ENCODE measurements at places on chromosomes 1 and 21.

DNA sequence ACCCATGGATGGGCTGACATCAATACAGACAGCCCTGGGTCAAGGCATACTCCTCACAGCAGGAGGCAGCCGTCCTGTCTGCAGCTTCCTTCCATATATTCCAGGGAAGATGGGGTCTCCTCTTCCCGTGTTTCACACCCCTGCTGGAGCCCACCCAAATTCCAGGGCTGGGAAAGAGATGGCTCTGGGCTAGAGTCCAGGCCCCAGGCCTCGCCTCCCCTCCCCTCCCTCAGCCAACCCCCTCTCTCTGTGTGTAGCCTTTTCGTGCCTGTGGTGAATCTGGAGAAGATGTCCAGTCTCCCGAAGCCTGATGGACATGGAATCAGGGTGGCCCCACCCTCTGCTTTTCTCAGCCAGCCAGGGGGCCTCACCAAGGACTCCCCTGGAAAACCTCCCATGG, 3.6 kb downstream of the ATXN7L2 start:
- DNase-seq: no peak

DNA sequence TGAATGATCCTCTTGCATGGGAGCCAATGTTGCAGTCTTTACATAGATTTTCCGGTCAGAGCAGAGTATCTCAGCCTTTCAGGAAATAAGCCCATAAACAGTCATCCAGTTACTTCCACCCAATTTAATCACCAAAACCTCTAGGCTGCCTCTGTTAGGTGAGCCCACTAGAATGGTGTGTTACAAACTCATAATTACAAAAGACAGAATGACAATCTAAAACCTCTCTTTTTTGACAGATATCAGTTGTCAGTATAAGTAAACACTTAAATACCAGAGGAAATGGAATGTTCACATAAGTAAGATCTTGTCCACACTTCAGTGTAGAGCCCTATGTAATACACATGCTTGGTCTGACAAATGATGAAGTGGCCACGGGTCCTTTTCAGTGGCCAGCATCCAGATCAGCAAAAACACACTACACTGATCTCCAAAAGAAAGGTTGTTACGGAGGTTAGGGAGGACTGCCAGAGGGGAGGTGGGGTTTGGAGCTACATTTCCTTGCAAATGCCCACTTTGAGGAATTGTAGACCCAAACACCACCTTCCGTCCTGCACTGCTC, 71.3 kb upstream of the FBXO28 start:
- peak; percentile 42 for DNase-seq

DNA sequence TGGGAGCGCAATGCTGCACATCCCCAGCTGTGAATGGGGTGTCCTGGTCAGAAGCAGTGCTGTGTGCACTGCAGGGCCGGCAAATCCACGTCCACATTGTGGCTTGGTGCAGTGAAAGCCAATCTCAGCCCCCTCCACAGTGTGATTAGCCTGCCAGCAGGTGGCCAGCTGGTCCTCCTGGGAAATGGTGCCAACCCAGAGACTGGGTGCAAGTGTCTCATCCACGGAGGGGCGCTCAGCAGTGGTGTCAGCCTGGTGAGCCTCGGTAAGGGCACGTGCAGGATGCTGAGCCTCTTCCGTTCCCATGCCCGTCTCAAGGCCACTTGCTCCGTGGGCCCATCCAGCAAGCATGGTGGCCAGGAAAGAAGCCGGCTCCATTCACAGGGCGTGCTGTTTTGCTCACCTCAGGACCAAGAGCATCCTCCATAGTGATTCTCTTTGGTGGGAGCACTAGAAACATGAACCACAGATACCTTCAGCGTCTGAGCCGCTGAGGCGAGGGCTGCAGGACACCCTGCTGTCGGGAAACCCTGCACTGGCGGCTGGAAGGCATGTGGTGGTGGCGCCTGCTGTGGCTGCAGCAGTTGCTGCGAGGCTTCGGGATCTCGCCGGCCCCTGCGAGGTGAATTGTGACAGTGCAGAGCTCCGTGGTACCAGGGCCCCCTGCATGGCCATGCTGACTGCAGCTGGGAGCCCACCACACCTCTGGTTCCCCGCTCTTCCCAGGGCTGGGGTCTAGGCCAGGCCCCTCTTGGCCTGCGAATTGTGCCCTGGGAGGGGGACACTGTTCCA, 2.0 kb upstream of the SMYD3 start:
- no peak for DNase-seq

- DNase-seq: peak; percentile 66
Measured at GRCh38 chr1:153750026-153750995, 22.5 kb downstream of the INTS3 start.

DNA sequence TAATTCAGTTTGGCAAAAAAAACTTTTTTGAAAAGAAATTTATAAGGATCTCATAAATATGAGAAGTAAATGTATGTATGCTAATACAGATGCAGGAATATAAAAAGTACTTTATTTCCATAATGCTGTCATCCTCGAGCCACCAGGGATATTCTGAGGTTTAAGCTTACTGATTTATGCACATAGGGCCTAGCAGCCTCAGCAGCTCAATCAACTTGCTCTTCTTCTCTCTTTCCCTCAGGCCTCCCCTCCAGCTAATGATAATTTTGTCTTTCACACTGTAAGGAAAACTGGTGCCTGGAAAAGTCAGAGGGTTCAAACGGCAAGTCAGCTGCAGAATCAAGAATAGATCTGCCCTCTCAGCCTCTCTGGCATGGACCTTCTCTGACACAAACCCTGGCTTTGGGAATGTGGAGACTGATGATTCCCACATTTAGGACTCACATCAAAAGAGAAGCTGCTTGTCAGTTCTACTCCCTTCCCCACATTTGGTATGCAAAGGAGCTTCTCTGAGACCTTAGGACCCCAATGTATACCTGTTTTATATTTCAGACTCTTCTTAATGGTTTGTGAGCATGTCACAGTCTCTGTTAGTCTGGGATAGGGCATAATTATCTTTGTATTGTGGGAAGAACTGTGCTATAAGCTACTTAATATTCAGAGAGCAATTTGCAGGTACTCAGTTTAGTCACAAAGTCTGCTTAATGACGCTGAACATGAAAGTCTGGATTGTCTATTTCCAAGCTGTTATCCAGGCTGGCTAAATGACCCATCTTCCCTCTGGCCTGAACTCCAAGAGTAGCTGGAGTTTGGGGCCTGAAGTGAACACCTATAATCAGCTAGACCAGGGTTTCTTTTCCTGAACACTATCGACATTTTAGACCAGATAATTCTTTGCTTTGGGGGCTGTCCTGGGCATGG, 52.1 kb upstream of the DIPK1A start:
- DNase-seq: no peak

GRCh38 chr1:151855933-151856332, 2.4 kb upstream of the THEM5 start:
- DNase-seq: no peak

- DNase-seq: peak; percentile 48
Measured at GRCh38 chr1:154445040-154445472, 39.9 kb downstream of the IL6R start.

DNA sequence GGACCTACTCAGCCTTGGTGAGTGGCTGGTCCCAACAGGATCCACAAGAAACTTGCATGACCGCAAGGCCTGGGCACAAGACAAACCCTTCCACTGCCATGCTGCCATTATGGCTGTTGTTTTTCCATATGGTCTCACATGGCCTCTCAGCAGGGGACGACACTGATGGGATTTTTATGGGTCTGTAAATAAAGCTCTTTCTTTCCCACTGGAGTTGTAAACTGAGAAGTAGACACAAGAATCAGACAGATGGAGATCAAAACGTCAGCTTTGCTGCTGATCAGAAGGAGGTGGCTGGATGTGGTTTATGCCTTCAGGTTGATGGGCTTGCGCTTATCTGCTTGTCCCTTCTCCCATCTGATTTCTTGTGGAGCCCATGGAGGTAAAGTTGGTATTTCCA, 138.1 kb upstream of the KCNJ6 start:
- DNase-seq: no peak

GRCh38 chr1:94623560-94624148, 82.1 kb upstream of the F3 start:
- DNase-seq: peak; percentile 84

- no peak for DNase-seq
Measured at GRCh38 chr1:66350001-66350547, 183.9 kb upstream of the SGIP1 start.

DNA sequence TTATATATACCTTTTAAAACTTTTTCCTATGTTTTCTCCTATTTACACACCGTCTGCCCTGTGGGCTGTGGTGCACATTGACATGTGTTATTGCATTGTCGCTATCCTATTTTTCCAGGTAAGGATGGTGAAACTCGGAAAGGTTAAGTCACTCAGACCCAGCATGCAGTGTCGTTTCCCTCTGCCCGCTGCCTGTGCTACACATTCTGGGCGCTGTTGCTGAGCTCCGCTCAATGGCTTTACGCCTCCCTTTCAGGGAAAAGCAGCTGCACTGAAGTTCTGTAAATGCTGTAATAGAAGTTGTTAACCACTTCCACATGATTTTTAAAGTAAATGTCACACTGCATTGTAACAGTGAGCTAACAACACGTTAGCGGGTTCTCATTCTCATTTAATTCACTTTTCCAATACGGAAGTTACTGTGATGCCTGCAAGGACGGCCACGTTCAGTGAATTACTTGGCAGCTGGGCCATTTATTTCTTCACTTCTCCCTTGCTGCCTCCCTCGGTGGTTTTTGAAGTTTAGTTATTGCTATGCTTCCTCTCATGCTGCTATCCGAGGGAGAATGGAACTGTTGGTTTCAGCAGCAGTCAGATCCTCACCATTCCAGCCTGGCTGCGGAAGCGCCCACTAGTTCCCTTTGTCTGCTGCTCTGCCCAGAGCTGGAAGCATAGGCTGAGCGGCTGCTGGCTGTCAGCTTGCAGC, 288.7 kb downstream of the SPATA17 start:
- DNase-seq: no peak

GRCh38 chr1:185537596-185537995, 196.6 kb upstream of the HMCN1 start:
- DNase-seq: peak; percentile 37

DNA sequence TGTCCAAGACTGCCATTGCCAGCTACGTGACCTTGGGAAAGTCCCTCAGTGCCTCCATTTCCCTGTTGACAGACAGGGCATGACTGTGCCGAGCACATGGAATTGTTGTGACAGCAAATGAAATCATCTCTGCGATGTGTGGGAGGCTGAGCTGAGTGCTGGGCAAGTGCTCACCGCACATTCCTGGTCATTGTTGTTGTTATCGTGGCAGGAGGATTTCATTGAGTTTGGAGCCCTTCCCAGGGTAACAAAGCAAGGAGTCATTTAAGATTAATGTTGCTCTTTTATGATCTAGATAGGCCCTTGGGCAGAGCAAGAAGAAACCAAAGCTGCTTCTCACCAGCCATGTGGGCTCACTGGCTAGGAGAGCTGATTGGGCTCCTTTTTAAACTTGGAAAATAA, 39.6 kb upstream of the ITPKB start:
- peak; percentile 98 for DNase-seq

DNA sequence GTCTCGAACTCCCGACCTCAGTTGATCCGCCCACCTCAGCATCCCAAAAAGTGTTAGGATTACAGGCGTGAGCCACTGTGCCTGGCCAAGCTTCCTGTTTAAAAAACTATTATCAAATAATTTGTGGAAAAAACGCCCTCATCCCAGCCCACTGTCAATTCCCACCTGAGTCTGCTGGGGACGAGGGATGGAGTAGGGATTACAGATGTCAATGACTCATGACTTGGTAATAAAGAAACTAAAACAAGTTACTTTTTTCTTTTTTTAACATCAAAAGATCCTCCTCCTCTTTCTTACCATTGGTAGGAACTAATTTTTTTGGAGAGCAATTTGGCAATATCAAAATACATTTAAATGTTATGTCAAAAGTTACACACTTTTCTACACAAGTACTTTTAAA, 9.7 kb downstream of the CNN3 start:
- DNase-seq: no peak

- DNase-seq: peak; percentile 54
Measured at GRCh38 chr1:223135176-223135942, 7.7 kb downstream of the TLR5 start.

DNA sequence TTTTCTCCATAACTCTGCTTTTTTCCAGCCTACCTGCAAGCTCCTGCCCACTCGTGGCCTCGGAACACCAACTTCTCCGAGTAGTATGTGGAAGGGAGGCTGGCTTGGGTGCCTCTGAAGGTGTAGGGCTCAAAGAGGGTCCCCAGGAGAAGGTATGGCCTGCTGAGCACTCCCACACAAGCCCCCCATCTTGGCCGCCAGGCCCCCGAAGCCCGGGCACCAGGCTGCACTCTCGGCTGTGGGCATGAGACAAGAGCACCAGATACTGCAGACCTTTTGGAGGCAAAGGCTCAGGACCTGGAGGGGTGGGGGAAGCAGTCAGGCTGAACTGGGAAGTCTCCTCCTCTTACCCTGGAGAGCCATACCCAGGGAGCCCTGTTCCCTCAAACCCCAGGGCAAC, 1.7 kb downstream of the ZNF692 start:
- no peak for DNase-seq

DNA sequence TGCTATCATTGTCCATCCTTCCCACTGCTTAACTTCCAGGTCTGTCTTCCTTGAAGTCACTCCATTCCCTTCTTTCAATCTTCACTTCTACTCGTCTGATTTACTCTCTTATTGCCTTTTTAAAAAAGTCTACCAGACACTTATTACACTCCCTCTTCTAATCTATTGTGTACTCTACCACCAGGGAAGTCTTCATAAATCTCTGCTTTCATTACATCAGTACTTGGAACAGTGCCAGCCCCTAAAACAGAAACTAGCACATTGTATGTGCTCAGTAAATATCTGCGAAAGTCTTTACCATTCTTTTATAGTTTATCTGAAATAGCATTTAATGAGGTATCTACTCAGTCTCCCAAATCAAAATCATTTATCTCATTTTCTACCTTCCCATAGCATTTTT, 236.4 kb downstream of the USH2A start:
- peak; percentile 29 for DNase-seq

DNA sequence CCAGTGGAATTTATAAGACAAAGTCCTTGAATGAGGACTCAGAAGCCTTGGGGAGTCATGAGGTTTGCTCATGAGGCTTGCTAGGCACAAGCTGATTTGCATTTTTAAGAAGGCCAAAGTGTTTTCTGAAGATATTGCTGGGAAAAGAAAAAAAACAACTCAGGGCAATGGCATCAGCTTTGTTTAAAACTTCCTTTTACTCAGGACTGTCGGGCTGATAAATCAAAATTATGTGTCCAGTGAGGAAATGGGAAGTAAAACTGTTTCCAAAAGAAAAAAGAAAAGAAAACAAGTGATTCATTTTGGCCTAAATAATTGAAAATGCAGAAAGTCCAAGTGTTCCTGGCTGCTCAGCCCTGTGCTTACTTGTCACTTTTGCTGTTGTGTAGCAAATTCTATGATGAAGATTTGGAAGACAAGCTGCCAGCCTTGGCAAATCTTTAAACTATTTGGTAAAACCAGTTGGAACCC, 282.4 kb downstream of the HLX start:
- DNase-seq: no peak

GRCh38 chr1:94755675-94756074, 64.5 kb upstream of the SLC44A3 start:
- peak; percentile 94 for DNase-seq

GRCh38 chr1:168443899-168444298, 99.9 kb downstream of the XCL2 start:
- DNase-seq: no peak

DNA sequence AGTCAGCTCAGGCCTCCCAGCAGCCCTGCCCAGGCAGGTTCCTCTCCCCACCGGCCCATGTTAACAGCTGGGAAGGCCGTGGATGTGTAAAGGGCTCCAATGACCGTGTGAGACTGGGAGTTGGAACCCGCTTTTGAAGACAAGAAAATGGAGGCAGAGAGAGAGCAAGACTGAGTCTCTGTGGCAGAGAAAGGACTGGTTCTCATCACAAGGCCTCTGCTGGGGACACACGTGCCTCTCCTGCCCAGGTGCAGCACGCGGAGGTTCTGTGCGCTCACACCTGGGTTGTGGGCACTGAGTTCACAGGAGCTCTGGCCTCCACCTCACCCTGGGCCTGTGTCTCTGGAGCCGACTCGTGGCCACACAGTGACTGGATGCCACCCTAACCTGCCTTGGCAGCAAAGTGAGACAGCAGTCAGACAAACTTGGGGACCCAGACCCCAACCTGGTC, 27.0 kb downstream of the RUNX3 start:
- DNase-seq: no peak
